ENCODE measurements at places on chromosomes 5 and 9. TPM values are rescaled to one million over a fixed set of nuclear protein-coding genes. Genes with fewer than 3 reads are reported as not detected.

FGD3 gene
- not detected for polyA plus RNA-seq

LURAP1L gene
- 40.8 TPM for polyA plus RNA-seq

CXCL14 gene
- polyA plus RNA-seq = not detected

ZNF883 gene
- polyA plus RNA-seq = 1.3 TPM

EDIL3 gene
- polyA plus RNA-seq = 61.9 TPM

ANKRD31 gene
- polyA plus RNA-seq = 0.02 TPM

CCDC183 gene
- 0.21 TPM for polyA plus RNA-seq

IL13 gene
- polyA plus RNA-seq = not detected

IFNA6 gene
- polyA plus RNA-seq = not detected
